Kasumi-1 (cell line): ENCODE measurements at places on chromosomes 16 and 17.
A peak's percentile ranks its signal among the peaks of the same experiment; 100 is the strongest.

DNA sequence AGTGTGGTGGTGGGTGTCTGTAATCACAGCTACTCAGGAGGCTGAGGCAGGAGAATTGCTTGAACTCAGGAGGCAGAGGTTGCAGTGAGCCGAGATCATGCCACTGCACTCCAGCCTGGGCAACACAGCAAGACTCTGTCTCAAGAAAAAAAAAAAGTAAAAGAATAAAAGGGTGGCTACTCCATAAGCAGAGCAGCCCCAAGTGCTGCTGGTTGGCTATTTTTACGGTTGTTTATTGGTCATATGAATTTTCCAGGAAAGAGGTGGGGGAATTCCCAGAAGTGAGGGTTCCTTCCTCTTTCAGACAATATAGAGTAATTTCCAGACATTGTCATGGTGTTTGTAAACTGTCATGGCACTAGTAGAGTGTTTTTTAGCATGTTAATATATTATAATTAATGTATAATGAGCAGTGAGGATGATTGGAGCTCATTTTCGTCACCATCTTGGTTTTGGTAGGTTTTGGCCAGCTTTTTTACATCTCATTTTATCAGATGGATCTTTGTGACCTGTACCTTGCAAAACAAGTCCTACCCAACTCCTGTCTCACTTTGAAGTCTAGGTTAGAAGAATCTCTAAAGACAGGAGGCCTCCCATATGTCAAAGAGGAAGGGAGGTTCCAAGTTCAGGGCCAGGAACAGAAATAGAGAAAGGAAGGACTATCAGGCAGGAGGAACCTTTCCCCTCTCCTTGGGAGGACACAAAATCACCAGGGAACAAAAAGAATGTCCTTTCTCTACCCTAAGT, 39.1 kb downstream of the HOXB1 start:
- DNase-seq = no peak

DNA sequence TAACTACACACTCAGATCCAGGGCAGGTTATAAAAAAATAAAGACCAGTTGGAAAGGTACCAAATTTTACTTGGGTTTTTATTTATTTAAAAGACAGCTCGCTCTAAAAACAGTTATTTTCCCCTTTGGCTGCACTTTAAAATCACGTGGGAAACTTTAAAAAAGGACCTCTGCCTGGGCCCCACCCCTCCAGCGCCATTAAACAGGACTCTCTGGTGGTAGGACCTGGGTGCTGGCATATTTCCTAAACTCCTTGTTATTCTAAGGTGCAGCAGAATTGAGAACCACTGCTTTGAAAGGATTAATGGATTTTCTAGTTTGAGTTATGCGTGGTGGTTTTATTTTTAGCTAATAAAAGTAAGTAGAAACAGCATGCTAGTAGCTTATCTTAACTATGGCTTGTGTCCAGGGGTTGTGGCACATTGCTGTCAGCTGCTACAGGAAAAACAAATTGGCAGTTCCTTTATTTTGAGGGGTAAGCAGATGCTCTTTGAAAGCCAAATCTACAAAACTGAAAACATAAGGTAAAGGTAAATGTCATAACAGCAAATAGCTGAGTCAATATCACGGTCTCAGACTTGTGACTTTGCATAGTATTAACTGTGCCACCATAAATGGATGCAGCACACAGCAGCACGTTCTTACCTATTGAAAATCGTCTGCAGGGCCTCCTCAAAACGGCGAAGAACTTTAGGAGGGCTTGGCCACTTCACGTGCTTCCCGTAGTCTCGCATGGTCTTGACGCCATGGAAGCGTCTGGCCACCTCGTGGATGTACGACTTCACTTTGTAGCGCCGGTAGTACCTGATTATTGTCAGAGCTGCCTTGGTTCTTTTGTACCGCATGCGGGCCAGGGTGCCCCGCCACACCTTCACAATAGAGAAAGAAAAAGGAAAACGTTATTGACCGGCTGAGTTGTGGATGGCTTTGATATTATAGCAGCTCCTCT, 172.0 kb downstream of the CDK5R1 start:
- DNase-seq = no peak

DNA sequence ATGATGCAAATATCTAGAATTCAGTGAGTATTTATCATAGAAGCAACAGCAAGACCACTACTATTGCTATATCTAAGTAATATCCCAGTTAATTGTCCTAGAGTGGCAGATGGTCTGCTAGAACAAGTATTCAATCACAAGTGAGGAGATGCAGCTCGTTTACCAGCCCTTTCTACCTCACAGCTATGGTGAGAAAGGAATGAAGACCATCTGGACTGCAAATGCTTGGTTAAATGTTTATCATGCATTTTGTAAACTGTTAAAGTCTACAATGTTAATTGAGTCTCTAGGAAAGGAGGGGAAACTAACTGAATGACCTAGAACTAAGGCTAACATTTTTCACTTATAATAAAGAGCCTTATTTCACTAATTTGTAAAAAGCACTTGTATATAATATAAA, 52.5 kb downstream of the CNOT1 start:
- no peak for DNase-seq

GRCh38 chr16:82043680-82044584, 8.9 kb downstream of the HSD17B2 start:
- no peak for DNase-seq

GRCh38 chr17:35041390-35041789, 22.1 kb downstream of the RFFL start:
- DNase-seq = no peak

GRCh38 chr17:75876938-75877751, 1.2 kb downstream of the TRIM47 start:
- no peak for DNase-seq

DNA sequence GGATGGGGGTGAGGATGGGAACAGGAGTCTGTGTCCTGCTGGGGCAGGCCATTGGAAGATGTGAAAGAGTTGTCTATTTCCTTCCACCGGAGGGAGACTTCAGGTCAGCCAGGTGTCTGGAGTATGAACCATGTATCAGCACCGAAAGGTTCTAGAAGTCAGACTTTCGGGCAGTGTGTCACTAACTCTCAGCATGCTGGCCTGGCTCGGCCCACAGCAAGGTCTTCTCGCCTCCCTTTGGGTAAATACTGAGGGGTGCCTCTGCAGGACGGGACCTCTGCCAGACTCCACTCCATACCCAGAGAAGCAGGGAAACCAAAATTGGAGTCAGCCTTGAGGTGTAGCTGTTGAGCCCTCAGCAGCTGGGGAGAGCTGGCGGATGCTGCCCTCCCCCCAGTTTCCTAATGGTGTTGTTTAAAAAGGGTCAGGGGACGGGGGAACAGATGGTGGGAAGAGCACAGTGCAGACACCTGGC, 507 bp downstream of the CIITA start:
- DNase-seq = no peak

- no peak for DNase-seq
Observed at GRCh38 chr16:21940570-21940969, 12.6 kb upstream of the UQCRC2 start.

DNA sequence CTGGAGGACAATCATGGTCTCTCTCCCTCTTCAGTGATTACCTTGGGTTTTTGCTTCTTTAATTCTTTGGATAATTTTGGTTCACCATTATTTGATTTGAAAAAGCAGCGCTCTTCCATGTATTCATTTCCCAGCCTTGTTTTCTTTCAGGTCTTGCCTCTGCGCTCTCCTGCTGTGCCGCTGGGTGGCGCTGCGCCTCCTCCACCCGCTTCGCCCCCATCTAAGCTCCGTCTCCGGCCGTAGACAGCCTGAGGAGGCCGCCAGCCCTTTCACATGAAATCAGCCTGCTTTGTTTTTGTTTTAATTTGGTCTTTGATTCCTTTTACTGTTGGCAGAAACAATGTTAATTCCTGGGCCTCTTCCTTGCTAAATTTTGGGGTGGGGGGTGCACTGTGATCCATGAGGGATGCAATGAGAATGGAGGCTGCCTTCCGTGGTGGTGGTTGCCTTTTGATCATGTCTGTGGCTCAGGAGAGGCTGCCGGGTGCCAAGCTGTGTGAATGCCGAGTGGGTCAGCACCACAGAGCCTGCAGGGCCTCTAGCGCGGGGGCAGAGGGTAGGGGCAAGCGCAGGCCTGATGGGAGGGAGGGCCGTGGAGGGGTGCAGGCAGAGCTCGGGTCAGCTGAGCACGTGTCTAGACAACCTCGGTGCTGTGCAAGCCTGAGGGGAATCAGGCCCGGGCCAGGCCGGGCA, 64.1 kb downstream of the PLD6 start:
- peak; percentile 27 for DNase-seq

DNA sequence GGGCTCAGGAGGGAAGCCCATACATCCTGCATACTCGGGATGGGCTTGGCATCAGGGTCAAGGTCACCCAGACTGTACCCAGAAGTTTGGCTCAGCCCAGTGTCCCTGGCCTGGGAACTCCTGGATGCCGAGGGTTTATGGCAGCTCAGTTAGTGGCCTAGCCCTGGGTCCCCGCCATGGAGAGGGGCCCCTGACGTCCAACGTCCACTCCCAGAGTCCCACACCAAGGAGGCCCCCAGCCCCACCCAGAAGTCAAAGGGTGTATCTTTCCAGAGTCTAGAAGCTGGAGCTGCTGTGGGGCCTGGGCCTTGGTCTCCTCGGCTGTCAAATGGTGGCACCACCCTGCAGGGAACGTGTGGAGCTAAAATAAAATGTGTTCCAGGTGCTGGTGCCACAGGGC, 76.4 kb downstream of the SREBF1 start:
- DNase-seq = no peak

GRCh38 chr16:3599922-3600321, 11.5 kb downstream of the SLX4 start:
- no peak for DNase-seq

DNA sequence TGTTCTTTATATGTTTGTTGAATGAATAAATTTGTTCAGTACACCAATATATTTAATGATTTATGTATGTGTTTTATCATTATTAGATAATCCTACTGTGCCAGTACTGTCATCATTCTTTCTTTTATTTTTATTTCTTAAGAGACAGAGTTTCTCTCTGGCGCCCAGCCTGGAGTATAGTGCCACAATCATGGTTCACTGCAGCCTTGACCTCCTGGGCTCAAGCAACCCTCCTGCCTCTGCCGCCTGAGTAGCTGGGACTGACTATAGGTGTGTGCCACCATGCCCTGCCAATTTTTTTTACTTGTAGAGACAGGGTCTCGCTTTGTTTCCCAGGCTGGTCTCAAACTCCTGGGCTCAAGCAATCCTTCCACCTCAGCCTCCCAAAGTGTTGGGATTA, 41.8 kb downstream of the PAFAH1B1 start:
- DNase-seq = no peak

GRCh38 chr17:80665792-80666191, 121.2 kb downstream of the RPTOR start:
- no peak for DNase-seq

GRCh38 chr17:2598166-2598565, 4.7 kb downstream of the PAFAH1B1 start:
- DNase-seq = no peak

GRCh38 chr17:40023590-40024292, 8.5 kb downstream of the CSF3 start:
- no peak for DNase-seq

DNA sequence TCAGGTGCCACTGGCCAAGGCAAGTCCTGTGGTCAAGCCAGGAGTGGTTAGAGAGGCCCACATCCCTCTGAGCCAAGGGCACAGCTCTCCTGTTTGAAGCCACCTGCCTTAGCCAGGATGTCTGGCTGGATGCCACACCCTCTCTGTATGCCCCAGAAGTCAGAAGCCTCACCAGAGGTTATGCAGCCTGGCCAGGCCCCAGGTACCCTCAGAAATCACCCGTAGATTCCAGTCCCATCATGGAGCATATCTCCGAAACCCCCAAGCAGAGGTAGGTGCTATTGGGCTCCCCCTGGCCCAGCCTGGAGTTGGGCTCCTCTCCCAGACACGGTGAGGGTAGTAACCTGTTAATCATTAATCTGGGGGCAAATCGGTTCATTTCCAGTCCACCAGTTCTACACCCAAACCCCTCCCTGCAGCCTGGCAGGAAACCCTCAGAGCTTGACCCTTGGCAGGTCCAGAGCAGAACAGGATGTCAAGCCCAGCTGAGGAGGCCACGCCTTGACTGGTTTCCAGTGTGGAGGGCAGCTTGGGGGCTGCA, 60.6 kb upstream of the TMEM97 start:
- DNase-seq = no peak

GRCh38 chr16:83400234-83400633, 407.5 kb upstream of the HSBP1 start:
- no peak for DNase-seq

GRCh38 chr17:49278076-49278475, 47.5 kb upstream of the PHOSPHO1 start:
- DNase-seq = no peak

- no peak for DNase-seq
Observed at GRCh38 chr17:51891936-51892335, 266.6 kb downstream of the CA10 start.

DNA sequence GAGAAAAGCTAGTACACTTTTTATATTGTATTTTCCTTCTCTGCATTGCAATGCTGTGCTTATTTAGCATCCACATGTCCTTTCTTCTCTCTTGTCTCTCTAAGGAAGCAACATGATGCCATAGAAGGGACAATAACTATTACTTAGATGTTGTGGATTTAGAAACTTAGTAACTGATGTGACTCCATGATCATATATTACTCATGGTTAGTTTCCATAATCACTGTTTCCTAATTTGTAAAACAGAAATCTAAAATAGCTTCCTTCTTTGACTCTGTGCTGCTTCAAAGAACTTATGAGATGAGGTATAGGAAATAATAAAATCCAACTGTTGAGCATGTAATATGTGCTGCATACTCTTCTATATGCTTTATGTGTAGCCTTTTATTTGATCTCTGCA, 6.6 kb upstream of the ABCA5 start:
- no peak for DNase-seq

DNA sequence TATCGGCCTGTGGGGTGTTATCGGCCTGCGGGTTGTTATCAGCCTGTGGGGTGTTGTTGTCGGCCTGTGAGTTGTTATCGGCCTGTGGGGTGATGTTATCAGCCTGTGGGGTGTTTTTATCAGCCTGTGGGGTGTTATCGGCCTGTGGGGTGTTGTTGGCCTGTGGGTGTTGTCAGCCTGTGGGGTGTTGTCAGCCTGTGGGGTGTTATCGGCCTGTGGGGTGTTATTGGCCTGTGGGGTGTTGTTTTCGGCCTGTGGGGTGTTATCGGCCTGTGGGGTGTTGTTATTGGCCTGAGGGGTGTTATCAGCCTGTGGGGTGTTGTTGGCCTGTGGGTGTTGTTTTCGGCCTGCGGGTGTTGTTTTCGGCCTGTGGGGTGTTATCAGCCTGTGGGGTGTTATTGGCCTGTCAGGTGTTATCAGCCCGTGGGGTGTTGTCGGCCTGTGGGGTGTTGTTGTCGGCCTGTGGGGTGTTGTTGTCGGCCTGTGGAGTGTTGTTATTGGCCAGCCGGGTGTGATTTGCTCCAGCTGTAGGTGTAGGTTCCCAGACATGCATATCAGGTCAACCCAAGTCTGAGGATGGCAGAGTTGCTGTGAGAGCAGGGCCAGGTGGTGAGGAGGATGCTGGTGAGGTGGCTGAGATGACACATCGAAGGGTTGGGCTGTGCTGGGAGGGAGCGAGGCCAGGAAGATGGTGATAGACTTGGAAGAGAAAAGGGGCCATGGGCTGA, 7.1 kb downstream of the TRARG1 start:
- DNase-seq = no peak

GRCh38 chr16:12573730-12574383, 229.8 kb downstream of the CPPED1 start:
- peak; percentile 11 for DNase-seq
